ENCODE measurements at places on chromosomes 2 and 18. TPM values are rescaled to one million over a fixed set of nuclear protein-coding genes. Genes with fewer than 3 reads are reported as not detected.

- DNase-seq, result peak; percentile 14
These were observed 1.6 kb downstream of the MTCL1 start for GRCh38 chr18:8706791-8707555.

The TXNDC9 gene
- total RNA-seq, result 32.9 TPM

GRCh38 chr2:164028814-164029534, 293.2 kb upstream of the FIGN start:
- no peak for DNase-seq

DNA sequence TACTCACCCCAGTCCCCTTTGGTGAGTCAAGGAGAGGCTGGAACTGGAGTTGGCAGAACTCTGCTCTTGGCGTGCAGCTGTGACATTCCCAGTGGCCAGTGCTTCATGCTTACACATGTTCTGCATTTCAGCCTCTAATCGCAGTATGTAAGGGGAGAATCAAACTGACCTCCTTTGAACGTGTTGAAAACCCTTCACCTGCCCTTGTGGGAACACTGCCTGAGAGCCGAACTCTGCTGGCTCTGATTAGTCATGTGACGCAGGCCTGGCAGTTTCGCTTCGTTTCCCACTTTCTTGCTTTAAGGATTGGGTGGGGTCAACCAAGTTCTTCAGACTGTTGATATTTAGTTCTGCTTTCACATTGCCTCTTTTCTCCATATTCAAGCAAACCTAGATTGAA, 173.8 kb upstream of the BCL2L11 start:
- no peak for DNase-seq

DNA sequence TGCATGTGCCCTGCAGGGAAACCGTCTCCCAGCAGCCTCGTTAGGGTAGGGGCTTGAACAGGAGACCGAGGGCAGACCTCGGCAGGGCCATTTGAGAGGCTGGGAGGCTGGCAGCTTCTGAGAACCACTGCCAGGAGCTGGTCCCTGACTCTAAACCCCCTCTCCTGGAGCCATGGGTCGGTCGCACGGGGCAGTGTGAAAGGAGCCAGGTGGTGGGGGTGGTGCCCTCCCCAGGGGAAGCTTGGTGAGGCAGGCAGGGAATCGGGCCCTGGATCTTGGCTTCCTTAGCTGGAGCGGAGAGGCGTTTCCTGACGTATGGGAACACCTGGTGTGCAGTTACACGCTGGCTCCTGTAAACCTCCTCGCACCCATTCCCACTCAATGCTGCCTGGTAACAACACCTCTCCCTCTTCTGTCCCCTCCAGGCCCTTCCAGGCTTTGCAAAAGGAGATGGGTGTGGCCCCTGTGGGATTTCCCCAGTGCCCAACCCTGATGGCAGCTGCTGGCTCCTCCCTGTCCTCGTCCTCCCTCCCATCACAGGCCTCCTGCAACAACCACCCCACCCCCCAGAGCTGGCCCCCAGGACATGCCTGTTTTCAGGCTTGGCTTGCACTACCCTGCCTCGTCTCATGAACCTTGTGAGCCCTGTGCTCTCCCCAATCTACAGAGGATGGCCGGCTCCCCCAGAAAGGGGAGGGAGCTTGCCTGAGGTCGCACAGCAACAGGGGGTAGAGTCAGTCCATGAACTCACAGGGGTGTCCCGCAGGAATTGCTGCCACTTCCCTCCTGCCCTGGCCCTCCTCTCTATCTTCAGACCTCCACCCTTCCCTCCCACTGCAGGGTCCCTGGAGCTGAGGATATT, 24.4 kb downstream of the ADRA2B start:
- DNase-seq, result no peak

DNA sequence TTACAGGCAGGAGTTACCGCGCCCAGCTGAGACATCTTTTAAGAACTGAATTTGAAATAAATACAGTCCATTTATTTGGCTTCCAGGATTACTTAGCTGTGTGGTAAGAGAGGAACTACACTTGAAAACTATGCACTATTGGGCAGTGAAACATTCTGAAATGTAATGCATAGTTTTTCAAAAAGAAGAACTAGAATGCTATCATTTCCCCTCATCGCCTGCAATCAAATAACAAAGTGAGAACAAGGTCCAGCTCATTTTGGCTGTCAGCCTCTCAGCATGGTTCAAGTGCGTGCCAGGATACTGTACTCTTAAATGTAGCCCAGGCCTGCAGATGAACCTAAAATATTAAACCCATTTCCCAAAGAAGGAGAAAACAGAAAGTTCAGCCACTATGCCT, 76.6 kb upstream of the ARL5A start:
- DNase-seq, result no peak

- no peak for DNase-seq
These were observed 3.7 kb downstream of the HDAC4 start for GRCh38 chr2:239396881-239397681.

The SLC11A1 gene
- 2.1 TPM for total RNA-seq

The PAIP2B gene
- total RNA-seq, result 2.1 TPM

GRCh38 chr2:99572373-99573164, 82.8 kb upstream of the REV1 start:
- DNase-seq, result no peak

DNA sequence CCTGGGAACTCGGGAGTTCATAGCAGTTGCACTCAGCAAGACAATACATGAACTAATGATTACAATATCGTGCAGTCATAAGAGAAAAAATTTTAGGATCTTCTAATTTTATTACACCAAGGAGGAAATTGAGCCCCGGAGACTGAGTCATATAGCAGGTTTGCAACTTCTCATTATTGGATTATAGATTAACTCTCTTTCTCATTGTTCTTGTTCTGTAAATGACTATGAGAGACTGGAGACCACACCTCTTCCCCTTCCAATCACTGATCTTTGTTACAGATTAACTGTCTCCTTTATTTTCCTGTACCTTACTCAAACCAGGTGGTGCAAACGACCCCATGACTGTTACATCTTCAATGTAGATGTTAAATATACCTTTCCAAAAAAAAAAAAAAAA, 435.8 kb upstream of the DDX18 start:
- DNase-seq, result no peak

The KIAA2012 gene
- total RNA-seq, result not detected

The CNDP1 gene
- total RNA-seq, result 0.09 TPM

- DNase-seq, result no peak
These were observed 15.2 kb downstream of the SMAD2 start for GRCh38 chr18:47915229-47915628.
